ENCODE measurements at places on chromosomes 1 and 21.
A peak's percentile ranks its signal among the peaks of the same experiment; 100 is the strongest.

- no peak for DNase-seq
Measured at GRCh38 chr1:8639148-8639547, 178.3 kb downstream of the RERE start.

DNA sequence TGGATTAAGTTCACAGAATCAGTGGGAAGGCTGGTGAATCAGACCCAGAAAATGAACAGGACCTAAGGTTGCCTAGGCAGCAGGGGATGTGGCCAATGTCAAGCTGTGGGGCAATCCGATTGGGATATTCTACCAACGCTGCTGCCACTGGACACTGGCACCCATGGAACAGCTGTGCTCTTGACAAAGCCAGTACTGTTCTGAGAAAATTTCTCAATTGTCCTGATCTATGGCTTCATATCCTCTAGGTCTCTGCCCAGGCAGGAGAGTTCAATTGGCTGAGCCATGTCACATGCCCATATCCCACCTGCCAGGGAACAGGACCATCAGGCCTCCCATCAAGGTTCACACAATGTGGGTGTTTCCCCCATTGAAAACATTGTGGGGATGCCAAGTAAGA, 6.2 kb downstream of the TACSTD2 start:
- no peak for DNase-seq

GRCh38 chr1:231286603-231287002, 45.6 kb downstream of the GNPAT start:
- DNase-seq, result no peak

- no peak for DNase-seq
Measured at GRCh38 chr1:175169286-175170018, 23.1 kb downstream of the KIAA0040 start.

- DNase-seq, result peak; percentile 88
Measured at GRCh38 chr1:111227851-111228747, 586 bp downstream of the CHI3L2 start.

- DNase-seq, result peak; percentile 36
Measured at GRCh38 chr1:18531503-18531845, 50.7 kb downstream of the KLHDC7A start.

DNA sequence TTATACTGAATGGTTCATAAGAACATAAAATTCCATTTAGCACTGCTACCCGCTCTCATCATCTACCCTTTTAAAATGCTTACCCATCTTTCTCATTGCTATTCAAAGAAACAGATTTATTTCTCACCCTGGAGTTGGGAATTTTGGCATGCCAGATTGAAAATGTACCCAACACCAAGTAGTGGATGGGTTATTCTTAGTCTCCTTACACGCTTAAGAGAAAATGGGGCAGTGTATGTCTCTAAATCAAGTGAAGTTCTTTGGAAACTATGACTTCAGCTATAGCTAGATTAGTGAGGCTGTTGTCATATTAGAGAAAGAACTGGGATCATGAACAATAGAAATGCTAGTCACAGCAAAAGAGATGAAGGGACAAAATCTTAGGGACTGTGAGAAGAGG, 27.7 kb upstream of the ESRRG start:
- DNase-seq, result no peak

GRCh38 chr1:219271818-219272535, 98.3 kb downstream of the LYPLAL1 start:
- no peak for DNase-seq

DNA sequence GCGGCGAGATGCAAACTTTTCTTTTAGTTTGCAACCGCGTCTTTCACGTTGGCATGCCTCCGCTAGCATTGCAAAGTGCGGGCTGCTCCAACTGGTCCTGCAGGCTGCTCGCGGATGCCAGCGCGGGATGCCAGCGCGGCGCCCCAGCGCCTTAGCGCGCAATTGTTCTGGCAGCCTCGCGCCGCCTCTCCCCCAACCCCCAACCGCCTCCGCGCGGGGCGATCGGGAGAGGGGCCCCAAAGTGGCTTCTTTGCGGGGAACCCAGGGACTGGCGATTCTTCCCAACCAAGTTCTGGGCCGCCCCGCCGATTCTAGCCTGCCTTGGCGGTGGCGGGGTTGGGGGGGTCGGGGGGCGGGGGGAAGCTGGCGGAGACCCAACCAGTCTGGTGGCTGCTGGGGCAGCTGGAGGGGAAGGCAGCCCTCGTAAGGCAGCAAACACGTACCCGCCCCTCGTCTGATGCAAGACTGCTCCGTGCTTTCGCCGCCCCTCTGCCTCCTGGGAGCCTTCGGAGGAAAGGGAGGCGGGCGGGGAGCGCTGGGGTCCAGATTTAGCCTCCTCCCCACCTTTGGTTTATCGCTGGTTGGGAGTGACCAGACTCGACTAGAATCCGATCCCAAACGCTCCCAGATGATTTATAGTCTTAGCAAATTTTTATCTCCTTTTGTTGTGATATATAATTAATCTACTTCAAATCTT, 756 bp downstream of the PHGDH start:
- DNase-seq, result peak; percentile 98

- no peak for DNase-seq
Measured at GRCh38 chr1:110130989-110131388, 18.7 kb downstream of the UBL4B start.

DNA sequence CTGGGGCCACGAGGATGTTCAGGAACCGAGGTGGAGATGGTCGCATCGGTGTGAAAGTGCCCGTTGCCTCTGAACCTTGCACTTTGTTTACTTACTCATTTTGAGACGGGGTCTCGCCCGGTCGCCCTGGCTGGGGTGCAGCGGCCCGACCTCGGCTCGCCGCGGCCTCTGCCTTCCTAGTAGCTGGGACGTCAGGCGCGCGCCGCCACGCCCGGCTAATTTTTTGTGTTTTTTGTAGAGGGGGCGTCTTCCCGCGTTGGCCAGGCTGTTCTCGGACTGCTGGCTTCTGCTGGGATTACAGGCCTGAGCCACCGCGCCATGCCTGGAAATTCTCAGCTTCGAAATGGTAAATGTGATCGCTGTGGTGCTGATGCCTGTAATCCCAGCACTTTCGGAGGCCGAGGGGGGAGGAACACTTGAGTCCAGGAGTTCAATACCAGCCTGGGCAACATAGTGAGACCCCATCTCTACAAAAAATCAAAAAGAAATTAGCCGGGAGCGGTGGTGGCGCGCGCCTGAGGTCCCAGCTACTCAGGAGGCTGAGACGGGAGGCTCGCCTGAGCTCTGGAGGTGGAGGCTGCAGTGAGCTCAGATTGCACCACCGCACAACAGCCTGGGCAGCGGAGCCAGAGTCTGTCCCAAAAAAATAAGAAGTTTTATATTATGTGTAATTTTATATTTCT, 684 bp upstream of the MRPL20 start:
- no peak for DNase-seq

- no peak for DNase-seq
Measured at GRCh38 chr1:107622966-107623365, 342.0 kb downstream of the VAV3 start.

DNA sequence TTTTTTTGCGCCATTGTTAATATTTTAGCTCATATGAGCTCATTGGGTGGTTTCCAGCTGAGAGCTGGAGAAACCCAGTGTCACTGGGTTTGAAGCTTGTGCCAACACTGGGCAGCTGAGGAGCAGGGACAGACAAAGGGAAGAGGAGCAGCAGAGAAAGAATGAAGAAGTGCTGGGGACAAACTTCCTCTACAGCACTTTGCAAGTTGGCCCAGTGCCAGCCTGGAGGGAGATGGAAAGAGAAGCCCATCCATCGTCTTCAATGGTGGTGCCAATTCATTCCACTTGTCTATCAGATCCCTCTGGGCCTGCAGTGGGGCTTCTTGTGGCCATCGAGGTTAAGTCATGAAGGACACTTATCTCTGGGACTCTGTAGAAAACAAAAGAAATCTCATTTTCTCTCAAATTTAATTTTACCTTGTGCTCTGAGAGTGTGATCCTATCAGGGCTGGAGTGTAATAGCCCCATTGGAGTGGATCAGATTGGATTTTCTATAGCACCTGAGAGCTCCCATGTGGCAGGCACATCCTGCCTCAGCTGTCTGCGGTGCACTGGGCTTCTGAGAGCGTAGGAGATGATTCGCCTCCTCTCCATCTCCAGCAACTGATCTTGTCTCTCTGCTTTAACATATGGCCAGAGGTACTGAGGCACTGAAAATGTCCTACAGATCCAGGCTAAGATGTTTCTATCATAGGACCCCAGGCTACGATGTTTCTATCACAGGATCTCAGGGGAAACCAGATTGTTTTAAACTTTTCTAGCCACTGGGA, 114.7 kb downstream of the TNR start:
- DNase-seq, result no peak

GRCh38 chr1:107829036-107829770, 135.8 kb downstream of the VAV3 start:
- DNase-seq, result no peak

- DNase-seq, result no peak
Measured at GRCh38 chr21:34945288-34945687, 103.8 kb downstream of the RUNX1 start.

DNA sequence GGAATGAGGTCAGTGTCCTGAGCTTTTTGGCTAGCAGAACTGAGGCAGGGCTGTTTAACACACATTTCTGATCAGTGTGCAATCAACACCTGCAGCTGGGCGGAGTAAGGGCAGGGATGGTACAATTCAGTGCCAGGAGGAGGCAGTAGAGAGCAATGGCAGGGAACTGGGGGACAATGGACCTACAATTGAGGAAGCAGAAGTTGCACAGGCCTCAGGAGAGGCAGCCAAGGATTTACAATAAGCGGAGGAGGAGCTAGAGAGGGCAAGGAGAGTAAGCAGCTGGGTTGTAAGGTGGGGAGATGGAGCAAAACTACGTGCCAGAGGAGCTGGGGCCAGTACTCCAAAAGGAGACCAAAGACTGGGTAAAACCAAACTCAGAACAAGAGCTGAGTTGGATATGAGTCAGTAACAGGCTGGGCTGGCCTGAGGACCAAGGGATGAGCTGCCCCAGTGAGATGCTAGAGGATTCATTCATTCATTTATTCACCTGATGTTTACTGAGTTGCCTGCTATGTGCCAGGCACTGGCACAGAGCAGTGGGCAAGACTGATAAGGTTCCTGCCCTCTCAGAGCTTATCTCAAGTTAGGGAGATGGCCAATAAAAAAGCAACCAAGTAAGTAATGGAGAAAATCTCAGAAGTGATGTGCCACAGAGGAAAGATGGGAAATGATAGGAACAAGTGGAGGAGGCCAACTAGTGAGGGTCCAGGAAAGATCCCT, 10.4 kb upstream of the GALE start:
- peak; percentile 69 for DNase-seq

DNA sequence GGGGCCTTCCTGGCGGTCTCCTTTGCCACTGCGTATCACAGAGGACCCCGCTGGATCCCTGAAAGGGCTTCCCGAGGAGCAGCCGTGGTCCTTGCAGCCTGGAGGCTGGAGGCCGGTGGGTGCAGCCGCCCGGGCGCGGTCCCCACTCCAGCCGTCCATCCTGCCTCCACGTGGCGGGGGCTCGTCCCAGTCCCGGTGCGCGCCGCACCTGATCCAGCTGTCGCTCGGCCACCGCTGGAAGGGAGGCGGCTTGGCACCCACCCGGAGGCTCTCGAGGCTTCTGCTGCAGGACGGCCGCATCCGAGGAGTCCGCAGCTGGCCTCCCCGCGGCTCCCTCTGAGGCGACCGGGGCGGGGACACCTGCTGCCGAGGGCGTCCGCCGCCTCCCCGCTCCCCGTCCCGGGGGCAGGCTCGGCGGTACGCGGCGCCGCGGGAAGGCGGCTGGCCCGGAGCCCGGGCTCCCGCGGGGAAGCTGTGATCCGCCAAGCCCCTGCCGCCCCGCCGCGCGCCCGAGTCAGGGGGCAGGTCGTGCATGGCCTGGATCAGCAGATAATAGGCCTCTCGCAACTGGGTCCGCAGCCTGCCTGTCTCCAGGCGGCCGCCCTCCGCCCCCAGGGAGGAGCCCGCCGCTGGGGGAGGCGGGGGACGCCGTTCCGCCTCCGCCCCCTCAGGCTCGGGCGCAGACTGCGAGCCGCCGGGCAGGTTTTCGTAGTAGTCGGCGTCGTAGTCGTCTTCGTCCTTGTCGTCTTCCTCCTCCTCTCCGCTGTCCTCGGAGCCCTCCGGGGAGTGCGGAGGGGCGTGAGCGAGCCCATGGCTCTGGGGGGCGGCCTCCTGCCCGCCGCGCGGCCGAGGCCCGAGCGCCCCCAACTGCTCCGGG, at the start of gene SYDE2:
Gene SYDE2 (minus strand): TSS at position 554 of the 877 bp plus-strand sequence. CDS start 20 bp downstream, at position 534.
- DNase-seq, result peak; percentile 97

GRCh38 chr1:45521413-45522323, at the start of gene PRDX1:
PRDX1 (minus strand) TSS chr1:45521884; CDS start chr1:45519043, 2,841 bp downstream.
- peak; percentile 99 for DNase-seq

Data from islet precursor cell (in vitro differentiated cells).